GM04504 (cell line): ENCODE measurements at places on chromosomes 13 and 19.
A peak's percentile ranks its signal among the peaks of the same experiment; 100 is the strongest.

GRCh38 chr19:50362656-50363424, 2.6 kb downstream of the NAPSA start:
- no peak for DNase-seq

- no peak for DNase-seq
Measured at GRCh38 chr19:3020321-3020960, 8.6 kb downstream of the TLE2 start.

DNA sequence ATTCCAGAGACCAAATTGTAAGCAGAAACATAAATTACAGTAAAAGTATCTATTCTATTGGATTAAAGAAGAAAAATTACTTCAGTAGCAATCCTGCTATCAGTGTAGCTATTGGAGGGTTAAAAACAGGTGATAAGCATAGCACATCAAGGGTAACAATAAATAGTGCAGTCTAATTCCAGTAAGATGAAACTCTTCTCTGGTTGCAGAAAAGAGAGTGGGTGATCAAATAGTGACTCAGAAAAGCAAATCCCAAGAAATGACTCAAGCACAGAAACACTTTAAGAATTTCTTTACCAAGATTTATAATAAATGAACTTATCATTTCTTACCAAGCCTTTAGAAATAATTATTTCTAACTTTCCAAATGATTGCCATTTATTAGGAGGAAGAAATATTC, 135.7 kb downstream of the LMO7 start:
- DNase-seq = peak; percentile 41

GRCh38 chr19:50516964-50517703, 3.4 kb upstream of the ASPDH start:
- DNase-seq = no peak

- peak; percentile 57 for DNase-seq
Measured at GRCh38 chr13:32212421-32212820, 102.7 kb downstream of the ZAR1L start.

DNA sequence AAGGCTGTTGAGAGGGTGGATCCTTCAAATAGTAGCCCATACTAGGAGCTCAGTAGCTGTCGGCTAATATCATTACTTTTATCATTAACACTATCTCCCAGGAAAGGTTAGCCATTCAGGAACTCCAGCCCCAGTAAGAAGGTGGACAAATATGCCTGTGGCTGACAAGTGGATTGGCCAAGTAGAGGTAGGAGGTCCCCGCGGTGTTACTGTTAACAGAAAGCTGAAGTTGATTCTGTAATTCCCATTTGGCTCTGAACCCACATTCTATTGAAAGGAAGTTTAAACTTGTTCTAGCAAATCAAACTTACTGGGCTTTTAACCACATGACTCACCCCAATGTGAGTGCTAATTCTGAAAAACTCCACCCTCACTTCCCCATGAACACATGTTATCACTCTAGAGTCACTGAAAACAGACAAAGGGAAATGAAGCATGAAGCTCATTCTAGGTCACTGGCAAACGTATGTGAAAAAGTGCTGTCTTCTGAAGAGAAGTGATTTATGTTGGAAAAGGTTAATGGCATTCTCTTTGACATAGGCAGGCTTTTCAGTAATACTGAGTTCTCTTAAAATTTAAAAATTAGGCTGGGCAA, 273.5 kb downstream of the FGF14 start:
- peak; percentile 5 for DNase-seq

DNA sequence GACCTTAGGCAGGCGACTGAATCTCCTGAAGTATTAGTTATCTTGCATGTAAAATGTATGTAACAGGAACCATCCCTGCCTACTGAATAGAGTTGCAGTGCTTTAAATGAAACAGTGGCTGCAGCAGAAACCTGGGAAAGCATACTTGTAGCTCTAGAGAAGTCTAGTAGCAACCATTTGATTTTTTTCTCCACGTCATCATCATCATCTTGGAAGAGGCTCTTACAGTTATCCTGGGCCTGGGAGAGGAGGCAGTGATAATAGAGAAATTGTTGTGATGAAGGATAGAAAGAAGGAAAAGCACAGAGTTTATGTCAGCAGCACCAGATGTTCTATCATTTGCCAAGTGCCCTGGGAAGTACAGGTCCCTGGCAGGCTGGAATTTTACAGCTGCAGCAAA, 377.6 kb downstream of the ITGBL1 start:
- no peak for DNase-seq

DNA sequence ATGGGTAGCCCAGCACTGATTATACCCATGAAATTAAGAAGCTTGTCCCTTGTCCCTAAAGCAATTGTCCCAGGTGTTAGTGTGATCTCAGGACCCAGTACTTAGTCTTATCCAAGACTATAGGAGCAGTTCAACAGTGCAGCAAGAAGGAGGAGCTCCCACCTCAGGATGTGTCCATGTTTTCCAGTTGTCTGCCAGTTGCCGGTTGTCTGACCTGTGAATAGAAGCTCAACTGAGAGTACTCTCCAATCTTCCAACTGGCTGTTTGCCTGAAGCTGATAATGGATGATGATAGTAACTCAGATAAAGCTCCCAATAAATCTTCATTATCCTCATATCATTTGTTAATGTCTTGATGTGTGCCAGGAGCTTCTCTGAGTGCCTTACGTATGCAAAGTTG, 107.2 kb upstream of the HTR2A start:
- no peak for DNase-seq

- DNase-seq = peak; percentile 46
Measured at GRCh38 chr13:75405976-75406703, 75.8 kb downstream of the TBC1D4 start.

- DNase-seq = no peak
Measured at GRCh38 chr13:78604782-78605611, 1.6 kb upstream of the POU4F1 start.

DNA sequence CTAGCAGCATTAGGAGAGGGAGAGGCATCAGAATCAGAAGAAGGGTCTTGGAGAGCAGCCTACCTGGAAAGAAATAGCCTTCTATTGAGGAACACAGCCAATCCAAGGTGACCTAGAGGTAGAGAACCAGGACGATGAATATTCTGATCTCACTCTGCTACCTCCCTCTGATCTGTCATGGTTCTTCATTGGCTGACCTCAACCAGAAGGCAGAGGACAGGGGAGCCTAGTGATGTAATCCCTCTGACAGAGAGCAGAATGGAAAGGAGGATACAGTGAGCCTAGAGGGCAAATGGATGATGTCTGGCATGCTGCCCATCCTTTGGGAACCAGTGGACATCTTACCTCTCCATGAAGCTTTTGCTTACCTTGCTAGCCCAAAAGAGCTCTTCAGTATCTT, 3.6 kb downstream of the ZNF507 start:
- DNase-seq = no peak

DNA sequence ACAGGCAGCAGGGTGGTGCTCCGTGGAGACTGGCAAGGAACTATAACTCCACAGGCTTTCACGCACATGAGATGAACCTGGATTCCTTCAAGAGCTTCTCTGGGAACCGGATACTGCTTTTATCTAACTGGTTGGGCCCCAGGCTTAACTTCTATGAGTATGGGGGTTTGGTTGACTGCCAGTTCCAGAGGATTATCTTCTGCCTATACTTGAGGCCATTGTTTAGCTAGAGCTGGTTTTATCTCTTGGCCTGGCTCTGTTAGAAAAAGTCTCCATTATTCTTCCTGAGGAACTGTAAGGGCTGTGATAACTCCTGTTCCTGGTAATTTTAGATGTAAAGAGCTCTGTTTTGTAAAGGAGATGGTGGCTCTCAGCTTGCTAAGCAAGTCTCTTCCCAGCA, 40.9 kb downstream of the ZNF846 start:
- no peak for DNase-seq

GRCh38 chr13:51495316-51495715, 42.5 kb upstream of the INTS6 start:
- DNase-seq = no peak

DNA sequence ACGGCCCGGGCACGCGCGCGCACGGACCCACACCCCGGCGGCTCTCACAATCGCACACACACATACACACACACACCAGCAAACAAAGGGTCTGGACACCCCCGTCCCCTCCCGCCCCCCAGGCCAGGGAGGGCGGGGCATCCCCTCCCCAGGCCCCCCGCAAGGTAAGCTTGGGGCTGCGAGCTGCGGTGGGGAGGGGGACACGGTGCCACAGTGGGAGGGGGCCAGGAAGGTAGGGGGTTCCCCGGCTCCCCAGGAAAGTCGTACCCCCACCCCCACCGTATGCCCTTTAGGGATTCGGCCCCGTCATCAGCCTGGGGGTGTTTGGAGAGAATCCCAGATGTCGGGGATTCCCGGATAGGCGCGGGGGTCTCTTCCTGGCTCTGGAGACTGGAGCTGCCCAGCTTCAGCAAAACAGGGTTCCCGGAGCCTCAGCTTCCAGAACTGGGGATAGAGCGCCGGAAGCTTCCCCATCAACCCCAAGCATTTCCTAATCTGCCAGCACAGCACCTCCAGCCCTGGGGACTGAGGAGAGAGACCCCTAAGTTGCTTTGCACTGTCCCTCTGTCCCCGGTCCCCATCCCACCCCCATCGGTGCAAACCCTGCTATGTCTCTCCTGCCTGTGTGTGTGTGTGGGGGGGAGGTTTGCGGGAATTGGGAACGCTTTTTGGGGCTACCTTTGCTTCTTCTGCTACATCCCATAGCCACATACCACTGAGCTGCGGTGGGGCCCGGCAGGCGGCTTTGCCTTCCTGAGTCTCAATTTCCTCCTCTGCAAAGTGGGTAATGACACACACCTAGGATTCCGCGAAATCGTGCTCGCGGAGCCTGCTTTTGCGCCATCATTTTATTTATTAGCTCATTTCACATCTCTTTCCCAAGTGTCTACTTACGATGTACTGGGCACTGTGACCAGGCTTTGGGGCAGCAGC, 1.8 kb upstream of the CDC37 start:
- no peak for DNase-seq

- DNase-seq = no peak
Measured at GRCh38 chr13:99278200-99278599, 20.0 kb upstream of the GPR18 start.

DNA sequence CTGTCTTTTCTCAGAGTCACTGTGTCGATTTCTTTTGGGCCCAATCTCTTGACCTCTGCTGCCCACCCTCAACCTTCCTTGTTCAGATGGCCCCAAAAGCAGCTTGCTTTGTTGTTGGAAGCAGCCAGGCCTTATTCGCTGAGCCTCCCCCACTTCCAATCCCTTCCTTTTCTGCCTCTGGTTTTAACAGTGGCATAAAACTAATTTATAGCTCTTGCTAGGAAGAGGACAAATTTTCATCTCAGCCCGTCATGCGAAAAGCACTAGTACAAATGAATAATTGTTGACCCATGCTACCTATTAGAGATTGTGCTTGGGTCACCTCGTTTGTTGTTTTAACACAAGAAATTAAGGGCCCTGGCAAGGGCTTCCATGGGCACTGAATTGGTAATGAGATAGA, 51.1 kb downstream of the SIAH3 start:
- DNase-seq = no peak

- no peak for DNase-seq
Measured at GRCh38 chr13:52810526-52810925, 37.9 kb downstream of the PCDH8 start.

DNA sequence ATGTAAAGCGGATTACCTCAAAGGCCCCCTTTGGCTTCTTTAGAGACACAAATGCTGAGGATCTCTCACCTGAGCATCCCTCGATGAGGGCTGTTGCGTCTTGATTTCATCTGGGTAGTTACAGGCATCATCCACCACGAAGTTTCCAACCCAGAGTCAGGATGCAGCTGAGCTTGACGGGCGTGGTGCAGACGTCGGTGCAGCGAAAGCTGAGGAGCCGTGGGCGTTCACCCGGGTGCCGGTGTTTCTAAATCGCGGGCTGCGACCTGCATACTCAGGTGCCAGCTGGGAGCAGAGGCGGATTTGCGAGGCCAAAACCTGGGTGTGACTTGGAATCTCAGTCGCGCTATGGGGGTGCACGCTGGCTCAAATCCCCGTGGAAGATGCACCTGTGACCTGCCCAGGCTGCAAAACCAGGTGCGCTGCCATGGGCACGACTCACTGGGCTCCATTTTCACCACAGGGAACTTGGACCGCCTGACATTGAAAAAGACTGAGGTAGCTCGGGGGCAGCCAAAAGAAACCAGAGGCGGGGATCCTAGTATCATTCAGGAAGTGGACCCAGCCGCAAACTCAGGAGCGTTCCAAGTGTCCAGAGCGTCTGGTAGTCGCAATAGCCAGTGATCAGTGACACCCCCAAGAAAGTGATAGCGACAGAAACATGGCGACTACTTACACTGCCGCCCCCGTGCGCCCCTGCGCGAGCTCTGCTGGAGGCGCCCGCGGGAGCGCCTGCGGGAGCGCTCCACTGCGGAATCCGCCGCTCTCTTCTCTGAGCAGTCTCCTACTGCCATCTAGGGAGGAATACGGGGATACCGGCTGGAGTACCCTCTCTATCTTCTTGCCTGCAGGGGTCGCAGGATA, 36.4 kb upstream of the IGFL4 start:
- peak; percentile 56 for DNase-seq

- DNase-seq = no peak
Measured at GRCh38 chr19:2054763-2055162, 3.7 kb upstream of the MKNK2 start.

DNA sequence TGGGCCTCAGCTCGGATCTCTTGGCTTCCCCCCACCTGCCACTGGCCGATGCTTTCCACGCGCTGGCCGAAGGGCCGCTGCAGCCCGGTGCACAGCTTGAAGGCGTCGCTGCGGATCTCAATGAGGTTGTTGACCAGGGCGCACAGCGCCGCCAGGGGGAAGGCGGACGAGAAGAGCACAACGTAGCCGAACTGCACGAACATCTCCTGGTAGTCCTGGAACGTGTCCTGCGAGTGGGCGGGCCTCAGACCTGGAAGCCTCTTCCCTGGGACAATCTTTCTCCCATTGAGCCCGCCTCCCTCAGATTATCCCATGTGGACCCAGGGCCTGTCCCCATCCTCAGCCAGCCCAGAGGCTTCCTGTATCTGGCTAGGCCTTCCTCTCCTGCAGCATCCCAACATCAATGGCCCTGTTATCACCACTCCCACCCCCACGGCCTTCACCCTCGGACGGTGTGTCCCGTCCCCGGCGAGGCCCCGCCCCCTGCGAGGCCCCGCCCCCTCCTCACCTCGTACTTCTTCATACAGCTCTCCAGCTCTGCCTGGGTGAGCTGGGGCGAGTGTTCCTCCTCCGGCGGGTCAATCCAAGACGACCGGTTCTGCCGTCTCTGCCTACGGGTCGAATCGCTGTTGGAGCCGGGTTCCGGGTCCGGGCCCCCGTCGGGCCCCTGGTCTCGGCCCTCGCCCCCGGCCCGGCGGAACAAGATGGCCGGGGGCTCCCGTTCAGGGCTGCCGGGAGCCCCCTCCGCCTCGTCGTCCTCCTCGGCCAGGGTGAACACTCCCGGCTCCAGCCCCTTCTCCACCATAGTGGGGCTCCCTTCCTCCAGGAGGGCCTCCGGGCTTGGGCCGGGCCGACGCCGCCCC, 6.8 kb downstream of the ANO8 start:
- DNase-seq = no peak

GRCh38 chr13:89755729-89756492, 1591.6 kb upstream of the MIR17HG start:
- DNase-seq = no peak
